ENCODE measurements at places on chromosomes 11 and 22.
A peak's percentile ranks its signal among the peaks of the same experiment; 100 is the strongest.

DNA sequence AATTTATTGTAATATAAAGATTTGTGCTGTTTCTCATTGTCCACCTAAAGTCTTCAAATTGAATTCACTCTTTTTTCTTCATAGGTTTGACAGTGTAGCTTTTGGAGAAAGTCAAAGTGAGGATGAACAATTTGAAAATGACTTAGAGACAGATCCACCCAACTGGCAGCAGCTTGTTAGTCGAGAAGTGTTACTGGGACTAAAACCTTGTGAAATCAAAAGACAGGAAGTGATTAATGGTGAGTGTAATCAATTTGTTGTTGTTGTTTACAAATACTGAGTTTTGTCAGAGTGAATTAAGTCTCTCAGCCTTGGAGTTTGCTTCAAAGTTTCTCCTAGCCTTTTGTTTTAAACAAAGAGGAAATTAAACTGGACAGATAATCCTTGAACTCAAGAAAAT is 53.6 kb upstream of the GRIK4 start:
- DNase-seq = no peak

DNA sequence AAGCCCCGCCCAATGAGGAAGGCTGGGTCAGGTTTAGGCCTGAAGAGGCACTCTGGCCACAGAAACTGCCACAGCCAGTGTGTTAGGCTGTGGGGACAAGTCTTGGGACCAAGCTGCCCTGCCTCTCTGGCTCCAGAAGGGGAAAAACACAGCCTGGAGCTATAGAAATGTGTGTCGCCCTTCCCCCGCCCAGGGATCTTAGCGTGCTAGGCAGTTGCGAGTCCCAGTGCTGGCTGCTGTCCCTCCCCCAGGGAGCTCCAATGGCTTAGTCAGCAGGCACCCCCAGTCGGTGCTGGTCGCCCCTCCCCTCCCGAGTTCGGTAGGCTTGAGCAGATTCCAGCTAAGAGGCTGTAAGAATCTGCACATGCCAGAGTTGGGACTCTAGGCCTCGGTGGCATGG is 99.5 kb upstream of the API5 start:
- no peak for DNase-seq

DNA sequence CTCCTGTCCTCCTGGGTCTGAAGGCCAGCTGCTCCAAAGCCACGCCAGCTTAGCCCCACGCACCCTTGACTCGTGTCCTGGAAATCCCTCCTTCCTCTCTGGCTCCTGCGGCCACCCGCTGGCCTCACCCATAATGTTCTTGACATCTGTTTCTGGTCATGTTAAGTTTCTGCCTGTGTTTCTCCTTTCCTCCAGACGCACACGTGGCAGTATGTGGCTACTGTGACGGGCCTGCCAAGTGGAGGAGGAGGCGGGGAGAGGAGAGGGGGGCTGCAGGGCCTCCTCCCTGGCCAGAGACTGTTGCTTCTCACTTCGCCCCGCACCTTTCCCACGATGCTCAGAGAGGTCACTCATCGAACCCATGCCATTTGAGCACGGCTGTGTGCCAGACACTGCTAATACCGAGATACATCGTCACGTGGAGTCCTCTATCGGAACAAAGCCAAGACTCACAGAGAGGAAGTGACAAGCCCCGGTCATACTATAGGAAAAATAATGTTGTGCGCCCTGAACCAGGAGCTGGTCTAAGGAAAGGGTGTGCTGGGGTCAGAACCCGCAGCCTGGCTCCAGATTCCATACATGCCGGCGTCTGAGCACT is 11.5 kb downstream of the C1QTNF6 start:
- no peak for DNase-seq

DNA sequence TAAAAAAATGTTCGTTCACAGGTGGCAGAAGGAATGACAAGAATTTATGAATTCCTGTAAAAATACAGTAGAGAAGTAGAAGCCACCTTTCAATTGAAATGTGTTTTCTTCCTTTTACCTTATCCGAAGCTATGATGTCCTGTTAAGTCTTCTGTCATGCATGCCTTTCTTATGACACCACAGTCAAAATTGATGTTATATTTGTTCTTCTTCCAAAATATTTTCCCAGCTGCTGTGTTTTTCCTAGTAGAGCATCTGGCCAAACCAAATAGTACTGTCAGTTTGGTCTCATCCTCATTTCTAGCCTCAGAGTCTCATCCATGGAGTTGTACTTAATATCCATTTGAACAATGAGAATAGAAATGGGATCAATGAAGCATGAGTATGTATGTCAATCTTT is 206.1 kb downstream of the PGR start:
- DNase-seq = no peak

GRCh38 chr11:75245356-75246005 is 4.9 kb downstream of the TPBGL start:
- no peak for DNase-seq

DNA sequence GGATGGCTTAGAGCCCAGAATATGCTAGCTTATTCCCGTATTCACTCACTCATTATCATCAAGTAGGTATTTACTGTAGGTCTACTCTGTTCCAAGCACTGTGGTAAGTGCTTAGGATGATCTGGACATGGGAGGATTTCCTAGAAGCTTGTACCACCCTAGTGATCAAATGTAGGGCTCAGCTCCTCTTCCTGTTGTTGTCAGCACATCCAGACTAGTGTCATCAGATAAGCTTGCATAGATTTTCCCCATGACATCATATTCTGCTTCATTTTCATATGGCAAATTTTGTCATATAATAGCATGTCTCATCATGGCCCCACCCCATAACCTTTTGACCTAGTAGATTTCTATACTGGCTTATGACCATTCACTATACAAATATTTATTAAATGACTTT is 19.3 kb upstream of the NUCB2 start:
- no peak for DNase-seq

GRCh38 chr22:45529971-45530575 is 27.4 kb downstream of the FBLN1 start:
- DNase-seq = no peak

GRCh38 chr11:67030976-67031375 is 8.0 kb downstream of the SYT12 start:
- DNase-seq = no peak

DNA sequence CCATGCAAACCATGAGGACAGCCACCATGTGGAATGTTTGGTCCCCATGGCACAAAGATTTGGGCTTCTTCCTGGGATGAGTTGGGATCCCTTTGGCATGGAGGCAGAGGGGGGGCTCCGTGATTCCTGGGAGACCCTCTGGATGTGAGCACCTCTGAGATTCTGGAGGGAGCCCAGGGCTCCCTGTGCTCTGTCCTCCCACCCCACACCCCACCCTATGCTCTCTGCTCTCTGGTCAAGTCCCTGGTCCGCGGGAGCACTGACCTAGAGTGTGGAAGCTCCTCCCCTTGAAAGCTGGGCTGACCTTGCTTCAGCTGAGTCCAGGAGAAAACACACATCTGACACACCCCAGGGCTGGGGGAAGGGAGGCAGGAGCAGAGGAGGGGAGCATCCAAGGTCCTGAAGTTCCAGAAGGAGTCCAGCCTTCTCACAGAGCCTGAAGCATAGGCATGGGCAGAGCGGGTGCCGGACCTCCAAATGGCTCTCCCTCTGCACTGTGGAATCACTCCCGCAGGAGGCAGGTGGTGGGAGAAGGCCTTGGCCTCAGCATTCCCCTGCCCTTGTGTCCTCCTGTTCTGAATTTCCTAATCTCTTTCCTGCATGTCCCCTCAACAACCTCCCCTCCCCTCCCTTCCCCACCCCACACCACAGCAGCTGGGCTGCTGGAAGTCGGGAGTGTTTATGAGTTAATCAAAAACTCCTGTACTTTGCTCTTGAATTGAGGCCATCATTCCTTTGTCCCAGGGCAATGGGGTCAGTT is 25.7 kb upstream of the OAF start:
- DNase-seq = no peak

- DNase-seq = no peak
Measured at GRCh38 chr22:33578752-33579151, 341.5 kb downstream of the LARGE1 start.

DNA sequence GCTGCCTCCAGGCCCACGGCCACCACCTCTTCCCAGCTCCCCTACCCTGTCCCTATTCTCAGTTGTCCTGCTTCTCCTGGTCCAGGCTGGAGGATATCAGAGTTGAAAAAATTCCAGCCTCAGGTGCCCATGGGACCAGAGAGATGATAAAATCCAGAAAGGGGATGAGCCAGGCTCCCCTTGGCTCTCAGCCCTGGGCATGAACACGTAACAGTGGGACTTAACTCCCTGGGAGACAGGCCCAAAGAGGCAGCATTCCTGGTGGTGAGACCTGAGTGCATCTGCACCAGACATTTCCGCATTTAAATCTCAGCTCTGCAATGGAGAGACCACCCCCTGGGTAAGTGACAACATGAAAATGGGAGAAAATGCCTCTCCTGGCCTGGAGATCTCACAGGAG is 10.4 kb upstream of the SLC39A13 start:
- no peak for DNase-seq

DNA sequence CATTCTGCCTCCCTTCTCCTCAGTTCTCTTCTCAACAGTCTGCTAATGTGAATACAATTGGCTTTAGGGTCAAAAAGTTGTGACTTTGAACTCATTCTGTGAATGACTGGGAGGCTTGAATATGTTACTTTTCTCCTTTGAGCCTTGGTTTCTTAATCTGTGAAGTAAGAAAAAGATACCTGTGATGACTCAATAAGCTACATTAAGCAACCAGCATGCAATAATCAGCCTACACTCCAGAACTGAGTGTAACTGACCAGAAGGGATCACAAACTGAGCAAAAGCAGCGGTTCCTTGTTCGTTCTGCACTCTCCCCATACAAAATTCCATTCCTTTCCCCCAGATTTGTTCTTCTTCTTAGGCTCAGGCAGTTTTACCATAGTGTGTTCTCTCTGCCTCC is 23.4 kb downstream of the ZNF202 start:
- DNase-seq = no peak

DNA sequence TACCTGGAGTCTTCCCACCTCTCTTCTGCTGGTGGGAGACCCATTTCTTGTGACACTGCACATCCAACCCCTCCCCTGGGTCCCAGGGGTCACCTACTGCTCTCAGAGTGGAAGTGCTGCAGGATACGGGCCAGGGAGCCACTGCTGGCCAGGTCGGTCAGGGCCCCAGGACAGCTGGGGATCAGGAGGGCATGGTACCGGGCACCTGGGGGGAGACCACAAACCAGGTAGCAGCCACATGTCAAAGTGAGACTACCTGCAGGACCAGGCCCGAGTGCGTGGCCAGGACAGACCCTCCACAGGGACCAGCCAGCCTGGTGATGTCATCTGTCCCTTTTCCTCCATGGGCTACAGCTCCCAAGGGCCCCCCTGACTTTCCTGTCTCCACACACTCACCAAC is 3.9 kb downstream of the GATD1 start:
- DNase-seq = no peak

- DNase-seq = no peak
Measured at GRCh38 chr11:98955551-98955950, 65.2 kb upstream of the CNTN5 start.

- DNase-seq = no peak
Measured at GRCh38 chr22:46974077-46974476, 211.6 kb downstream of the TBC1D22A start.

DNA sequence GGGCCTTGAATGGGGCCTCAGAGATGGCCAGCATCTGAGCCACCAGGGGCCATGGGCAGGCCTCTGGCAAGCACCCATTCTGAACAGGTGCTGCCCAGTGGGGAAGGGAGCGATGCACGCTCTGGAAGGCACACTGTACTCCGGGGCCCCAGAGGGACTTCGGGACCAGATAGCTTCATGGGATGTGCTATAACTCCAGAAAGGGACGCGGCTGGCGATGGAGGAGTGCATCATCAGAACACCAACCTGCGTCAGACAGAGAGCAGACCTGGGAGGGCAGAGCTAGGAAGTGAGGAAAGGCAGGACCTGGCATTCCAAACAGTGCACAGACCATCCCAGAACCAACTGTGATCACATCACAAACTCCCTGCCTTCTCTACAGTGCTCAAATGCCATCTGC is 16.8 kb downstream of the DGCR2 start:
- no peak for DNase-seq

- no peak for DNase-seq
Measured at GRCh38 chr11:47509077-47509536, 43.8 kb downstream of the CELF1 start.

DNA sequence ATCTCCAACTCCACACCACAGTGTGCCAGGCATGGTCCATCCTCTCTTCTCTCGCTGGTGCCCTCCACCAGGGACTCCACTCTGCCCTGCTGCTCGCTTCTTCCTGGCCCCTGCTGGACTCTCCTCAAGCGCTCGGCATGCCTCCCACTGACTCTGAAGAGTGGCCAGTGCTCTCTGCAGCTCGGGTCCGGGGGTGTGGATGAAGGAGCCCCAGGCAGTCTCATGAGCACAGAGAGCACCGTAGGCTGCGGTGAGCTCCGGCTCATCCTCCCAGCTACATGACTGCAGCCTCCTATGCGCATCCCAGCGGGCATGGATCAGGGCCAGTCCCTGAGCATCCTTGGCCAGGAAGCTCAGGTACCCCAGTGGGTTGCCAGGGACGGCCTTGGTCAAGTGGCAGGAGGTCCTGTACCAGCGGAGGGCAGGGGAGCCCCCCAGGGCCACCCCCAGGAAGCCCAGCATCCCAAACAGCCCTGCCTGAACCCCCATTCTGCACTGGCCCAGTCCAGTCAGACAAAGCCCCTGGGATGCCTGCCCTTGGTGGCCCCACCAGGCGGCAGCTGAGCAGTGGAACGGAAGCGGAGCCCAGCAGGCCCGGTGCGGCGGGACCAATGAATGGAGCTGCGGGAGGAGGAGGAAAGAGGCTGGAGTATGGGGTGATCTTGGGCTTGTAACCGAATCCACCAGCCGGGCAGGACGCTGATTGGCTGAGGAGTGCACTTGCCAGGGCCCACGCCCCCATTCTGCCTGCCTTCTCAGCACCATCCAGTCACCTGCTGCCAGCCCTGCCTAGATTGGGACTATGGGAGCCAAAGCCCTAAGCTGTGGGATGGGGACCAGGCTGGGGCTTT is at the start of gene PLA2G3:
Gene PLA2G3, minus strand, starts transcription at position 643 of the 851 bp plus-strand sequence. Its CDS starts 154 bp downstream, at position 489.
- peak; percentile 52 for DNase-seq

- DNase-seq = no peak
Measured at GRCh38 chr11:122692444-122692843, 36.9 kb downstream of the UBASH3B start.

GRCh38 chr22:50531962-50532674 is 2.3 kb upstream of the TYMP start:
- no peak for DNase-seq

DNA sequence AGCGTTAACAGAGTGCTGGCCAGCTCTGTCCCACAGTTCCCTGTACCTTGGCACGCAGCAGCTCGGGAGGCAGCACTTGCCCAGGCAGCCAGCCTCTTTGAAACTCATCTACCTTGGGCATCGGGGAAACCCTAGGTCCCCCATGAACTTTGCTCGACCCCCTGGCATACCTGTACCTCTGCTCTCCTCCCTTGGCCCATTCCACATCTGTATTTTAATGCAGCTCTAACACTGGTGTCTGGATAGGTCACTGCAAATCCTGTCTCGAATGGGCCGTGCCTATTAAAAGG is 304.1 kb downstream of the TBC1D22A start:
- no peak for DNase-seq

- DNase-seq = no peak
Measured at GRCh38 chr22:49853981-49854831, 562 bp downstream of the ZBED4 start.

- DNase-seq = no peak
Measured at GRCh38 chr22:35761037-35761436, 43.4 kb downstream of the APOL5 start.
